NCI-H226 (cell line): ENCODE measurements at places on chromosomes 13 and 19.

- DNase-seq = no peak
Measured at GRCh38 chr19:18878858-18879578, 16.9 kb downstream of the CERS1 start.

DNA sequence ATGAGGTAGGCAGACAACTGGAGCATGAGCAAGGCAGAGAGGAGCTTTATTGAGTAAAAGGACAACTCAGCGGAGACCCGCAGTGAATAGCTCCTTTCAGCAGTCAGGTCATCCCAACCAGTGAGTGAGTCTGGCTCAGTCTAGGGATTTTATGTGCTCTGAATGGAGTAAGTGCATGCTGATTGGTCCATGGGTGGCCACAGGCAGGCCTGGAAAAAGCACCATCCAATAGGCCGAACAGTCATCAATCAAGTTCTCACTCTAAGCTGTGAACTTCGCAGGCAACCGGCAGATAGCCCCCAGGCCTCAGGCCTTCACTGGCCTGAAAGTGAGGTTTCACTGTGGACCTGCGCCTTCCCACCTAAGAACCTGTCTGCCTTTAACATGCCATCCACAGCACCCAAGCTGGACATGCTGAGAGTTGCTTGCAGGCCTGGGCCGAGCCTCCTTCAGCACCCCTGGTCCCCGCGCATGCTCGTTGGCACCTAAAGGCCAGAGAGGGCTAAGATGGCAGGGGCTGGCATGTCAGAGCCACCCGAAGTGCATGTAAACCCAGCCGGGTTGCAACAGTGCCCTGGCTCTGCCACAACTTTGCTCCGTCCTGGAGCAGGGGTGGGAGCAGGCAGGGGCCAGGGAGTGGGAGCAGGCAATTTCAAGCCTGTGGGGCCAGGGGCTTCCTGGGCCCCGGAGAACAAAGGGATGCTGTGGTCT, 698.7 kb downstream of the SLITRK1 start:
- no peak for DNase-seq

- peak; percentile 81 for DNase-seq
Measured at GRCh38 chr19:872266-872951, 12.9 kb downstream of the CFD start.

DNA sequence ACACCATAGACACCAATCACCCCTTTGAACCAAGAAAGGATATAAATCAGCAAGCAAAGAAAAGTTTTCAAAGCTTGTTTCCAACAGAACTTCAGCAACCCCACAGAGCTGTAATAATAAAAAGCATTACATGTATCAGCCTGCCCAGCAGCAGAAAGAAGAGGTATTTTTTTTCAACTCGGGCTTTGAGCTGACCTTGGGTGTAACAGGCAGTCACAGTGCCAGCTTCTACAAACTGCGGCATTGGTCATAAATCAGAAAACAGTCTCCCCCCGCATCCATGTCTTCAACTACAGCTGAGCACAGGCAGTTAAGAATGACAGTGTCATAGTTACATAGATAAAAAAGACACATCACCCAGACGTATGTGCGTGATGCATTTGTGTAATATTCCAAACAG, 671.0 kb upstream of the SLITRK1 start:
- peak; percentile 8 for DNase-seq

GRCh38 chr13:80860845-80861244, 519.9 kb upstream of the SPRY2 start:
- DNase-seq = no peak

DNA sequence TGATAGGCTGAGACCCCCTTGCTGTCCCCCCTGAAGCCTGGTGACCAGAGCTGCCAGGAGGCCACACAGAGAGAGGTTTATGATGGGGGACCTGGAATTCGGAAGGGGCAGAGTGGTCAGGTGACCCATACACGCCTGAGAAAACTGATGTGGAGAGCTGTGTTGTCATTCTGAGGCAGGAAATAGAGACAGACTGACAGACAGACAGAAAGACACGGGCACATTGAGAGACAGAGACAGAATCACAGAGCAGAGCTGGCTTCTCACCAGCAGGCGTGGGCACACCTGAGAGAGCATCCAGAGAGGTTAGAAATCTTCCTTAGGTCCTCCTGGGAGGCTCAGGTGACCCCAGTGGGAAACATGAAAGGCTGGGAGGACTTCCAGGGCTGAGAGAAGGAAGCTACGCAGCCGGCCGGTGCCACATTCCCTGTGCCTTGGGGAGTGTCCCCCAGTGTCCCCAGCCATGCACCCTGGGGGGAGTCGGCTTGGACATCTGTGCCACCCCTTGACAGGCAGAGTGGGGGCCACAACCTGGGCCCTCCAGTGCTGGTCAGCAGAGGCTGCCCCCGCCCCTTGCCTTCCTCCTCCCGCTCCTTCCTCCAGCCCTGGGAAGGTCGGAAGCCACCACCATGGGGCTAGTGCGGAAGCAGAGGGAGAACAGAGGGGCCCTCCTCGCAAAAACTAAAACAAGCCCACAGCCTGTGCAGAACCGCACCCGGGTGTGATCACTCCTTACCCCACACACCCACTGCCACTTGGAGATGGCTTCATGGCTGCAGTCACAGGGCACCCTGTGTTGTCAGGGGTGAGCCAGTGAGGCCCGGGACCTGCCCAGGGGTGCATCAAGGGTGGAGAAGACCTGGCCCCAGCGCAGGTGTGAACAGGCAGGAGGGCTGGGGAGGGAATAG, 2.2 kb downstream of the FFAR1 start:
- no peak for DNase-seq

GRCh38 chr19:15614507-15615379, at the start of gene CYP4F8:
TSS of gene CYP4F8 (plus strand) at chr19:15615218. CDS start at chr19:15615617, 399 bp downstream.
- no peak for DNase-seq

DNA sequence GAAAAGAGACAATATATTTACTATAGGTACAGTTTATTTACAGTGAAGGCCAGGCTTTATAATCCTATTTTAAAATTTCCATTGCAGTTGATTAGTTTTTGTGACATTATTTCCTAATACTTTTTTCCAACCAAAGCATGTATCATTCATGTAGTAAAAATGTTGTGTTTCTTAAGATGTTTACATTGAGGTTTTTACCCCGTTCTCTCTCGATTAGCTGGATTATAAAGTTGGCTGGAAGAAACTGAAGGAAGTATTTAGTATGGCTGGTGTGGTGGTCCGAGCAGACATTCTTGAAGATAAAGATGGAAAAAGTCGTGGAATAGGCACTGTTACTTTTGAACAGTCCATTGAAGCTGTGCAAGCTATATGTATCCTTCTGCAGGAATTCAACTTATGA, 21.2 kb downstream of the HNRNPM start:
- no peak for DNase-seq

DNA sequence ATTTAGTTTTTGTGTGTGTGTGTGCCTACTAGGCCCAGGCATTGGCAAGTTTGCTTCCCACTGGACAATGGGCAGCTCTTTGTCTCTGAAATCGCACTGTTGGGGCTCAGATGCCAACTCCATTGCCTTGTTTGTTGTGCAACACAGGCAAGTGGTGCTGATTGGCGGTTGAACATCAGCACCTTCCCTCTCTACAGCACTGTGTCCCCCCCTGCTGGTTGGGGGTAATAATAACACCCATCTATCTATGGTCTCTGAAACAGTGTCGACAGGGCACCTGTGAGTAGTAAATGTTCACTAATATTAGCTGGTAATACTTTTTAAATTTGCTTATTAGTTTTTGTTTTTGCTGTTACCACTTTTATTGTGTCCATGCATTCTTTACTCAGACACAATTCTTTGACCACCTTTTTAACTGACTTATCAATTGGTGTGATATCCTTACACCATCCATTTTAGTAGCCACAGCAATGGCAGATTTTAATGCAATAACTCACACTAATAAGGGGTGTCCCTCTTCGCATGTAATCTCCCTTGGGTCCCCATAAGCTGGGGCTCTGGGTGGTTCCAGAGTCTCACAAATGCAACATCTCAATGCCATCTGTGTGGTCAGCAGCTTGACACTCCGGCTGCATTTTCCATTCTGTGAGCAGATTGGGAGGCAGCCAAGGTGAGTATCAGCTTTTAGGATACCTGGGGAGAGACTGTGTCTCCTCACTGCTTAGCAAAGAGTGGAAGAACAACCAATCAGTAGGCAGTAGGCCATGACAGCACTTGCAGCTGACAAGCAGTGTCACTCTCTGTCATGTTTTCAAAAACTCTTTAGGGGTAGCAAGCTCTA, 47.7 kb upstream of the UQCRFS1 start:
- DNase-seq = no peak

DNA sequence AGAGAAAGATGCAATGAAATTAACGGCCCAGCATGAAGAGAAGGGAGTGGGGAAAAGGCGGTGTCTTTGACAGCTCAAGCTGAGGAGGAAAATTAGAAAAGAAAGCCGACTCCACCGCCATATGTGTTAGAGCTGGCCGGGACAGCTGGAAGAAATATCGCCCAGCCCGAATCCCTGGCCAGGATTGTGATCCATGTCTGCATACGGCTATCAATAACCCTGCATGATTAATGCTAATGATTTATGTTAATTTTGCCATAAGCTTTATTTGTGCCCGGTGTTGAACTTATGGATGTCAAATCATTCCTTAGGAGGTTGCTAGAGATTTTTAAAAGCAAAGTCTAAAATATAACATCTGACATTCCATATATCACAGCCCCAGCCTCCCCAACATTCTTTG, 263.4 kb upstream of the ZNF507 start:
- no peak for DNase-seq
